ENCODE measurements at places on chromosomes 4 and X.
A peak's percentile ranks its signal among the peaks of the same experiment; 100 is the strongest.

GRCh38 chr4:155908187-155909139 lies 5.0 kb downstream of the TDO2 start:
- no peak for DNase-seq

- peak; percentile 69 for DNase-seq
Measured at GRCh38 chrX:40644821-40645358, 2.5 kb downstream of the CXorf38 start.

GRCh38 chrX:153734871-153735270 lies 10.2 kb downstream of the ABCD1 start:
- no peak for DNase-seq

DNA sequence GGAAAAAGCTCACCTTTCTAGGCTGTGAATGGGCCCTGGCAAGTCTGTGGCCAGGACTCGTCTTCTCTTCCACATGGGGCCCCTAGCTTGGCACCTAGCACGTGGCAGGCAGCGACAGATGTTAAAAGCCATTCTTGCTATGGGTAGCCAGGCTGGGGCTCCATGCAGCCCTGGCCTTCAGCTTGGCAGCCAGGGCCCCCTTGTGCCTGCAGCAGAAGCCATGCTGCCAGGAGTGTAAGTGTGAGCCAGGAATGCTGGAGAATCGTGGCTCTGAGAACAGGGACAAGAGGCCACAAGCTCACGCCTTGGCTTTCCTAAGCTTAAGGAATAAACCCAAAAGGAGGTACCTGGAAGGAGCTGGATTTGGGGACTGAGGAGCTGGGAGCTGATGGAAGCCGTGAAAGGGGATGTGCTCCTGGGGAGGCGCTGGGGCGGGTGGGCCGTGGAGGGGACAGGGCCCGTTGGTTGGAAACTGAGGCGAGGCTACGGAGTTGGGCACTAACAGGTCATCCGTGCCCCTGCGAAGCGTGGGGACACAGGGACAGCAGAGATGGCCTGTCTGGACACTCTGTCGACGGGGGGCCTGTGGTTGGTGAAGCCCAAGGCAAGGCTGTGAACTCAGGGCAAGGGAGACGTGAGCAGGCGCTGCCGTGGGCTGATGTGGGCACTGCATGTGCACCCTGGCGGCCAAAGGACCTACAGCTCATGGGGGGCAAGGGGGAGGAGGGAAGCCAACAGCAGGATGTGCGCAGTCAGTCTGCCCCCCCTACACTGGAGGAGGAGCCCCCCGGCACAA lies 895 bp upstream of the OPN1LW start:
- DNase-seq: no peak

GRCh38 chr4:89703829-89704590 lies 133.0 kb downstream of the SNCA start:
- DNase-seq: no peak

DNA sequence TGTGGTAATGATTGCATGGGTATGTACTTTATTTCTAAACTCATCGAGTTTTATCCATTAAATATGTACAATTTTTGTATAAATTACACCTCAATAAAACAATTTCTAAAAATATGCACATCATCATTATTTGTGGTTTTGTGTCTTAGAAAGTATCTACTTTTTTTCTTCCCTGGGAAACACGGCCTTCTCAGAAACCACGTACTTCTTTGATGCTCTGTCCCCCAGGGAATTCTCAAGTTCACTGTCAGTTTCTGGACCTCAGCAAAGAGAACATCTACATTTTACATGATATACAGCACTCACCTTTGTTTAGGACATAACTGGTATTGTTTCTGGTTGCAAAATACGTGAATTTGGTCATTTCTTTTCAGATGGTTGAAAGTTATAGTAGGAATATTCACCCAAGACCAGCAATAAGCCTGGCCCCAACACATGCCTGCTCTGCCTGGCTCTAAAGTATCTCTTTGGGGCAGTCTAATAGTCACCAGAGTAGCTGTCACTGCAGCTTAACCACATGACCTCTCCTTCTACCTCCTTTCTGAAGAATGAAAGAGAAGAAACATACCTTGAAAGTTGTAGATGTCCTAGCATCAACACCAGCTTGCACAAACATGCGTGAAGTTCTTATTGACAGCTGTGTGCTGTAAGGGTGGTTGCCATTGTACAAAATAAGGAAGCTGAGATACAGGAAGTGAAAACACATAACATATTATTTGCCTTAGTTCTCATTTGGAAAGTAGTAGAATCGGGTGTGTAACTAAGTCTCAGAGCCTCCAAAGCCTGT lies 48.4 kb upstream of the SPANXN4 start:
- peak; percentile 3 for DNase-seq

GRCh38 chr4:77047037-77047436 lies 28.8 kb downstream of the CCNI start:
- no peak for DNase-seq

DNA sequence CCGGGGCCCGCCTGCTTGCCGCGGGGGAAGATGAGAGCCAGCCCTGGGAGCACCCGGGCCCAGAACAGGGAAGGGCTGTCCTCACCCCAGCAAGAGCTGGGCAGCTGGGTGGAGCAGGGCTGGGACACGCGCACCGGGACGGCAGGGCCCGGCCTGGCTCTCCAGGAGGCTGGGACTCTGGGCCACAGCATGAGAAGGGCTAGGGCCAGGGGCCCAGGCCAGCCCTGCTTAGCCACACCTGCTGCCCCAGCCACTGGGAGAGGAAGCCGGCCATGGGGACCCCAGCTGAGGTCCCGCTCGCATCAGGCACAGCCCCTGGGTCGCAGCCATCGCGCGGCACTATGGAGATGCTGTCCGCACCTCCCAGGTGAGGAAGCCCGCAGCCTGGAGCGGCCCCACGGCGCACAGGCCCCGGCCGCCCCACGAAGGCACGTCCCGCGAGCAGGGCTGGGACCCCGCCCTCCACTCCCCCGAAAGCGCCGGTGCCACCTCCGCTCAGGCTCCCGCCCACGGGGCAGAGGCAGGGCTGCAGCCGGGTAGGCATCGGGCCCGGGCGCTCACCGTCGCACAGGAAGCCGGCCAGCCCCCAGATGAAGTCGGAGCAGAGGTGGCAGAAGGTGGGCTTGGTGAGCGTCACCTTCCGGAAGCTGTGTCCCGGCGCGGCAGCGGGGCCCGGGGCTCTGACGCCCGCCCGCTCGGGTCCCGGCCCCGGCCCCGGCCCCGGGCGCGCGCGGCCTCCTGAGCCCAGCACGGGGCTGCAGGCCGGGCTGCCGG lies 531 bp downstream of the DGKQ start:
- DNase-seq: peak; percentile 5

DNA sequence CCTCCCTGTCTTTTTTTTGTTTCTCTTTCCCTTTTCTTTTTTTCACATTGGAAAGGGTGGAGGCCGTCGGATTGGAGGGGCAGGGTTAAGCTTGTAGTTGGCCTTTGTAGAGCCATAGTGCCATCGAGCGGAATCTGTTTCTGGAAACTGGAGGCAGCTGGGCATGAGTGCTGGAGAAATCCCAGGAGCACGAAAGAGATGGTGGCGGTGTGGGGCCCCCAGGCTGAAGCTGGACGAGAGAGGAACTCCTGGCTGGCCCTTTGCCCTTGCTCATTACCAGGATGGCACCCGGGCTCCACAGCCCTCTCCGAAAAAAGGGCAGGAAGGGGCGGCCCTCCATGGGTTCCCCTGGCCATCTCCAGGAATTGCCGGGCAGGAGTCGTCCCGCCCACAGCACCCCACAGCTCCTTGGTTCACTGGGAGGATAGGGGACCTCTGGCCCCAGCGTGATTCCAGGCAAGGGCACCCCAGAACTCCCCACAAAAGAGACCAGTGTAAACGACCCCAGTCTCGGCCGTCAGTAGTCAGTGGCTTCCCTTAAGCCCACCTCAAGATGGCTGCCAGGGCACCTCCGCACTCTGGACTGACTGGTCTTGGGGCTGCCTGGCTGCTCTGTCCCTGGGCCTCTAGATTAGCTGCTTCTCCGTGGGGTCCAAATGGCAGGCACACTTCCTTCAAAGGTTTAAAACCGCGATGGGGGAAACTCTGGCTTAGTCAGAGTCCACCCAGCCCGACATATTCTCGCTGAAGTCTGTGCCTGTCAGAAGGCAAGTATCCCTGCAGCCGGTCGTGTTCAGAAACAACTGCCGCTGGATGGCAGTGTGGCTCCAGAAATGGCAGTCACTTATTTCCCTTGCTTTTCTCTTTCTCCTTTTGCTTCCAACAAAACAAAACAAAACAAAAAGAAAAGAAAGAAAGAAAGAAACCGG lies 74.1 kb downstream of the NBDY start:
- peak; percentile 30 for DNase-seq

DNA sequence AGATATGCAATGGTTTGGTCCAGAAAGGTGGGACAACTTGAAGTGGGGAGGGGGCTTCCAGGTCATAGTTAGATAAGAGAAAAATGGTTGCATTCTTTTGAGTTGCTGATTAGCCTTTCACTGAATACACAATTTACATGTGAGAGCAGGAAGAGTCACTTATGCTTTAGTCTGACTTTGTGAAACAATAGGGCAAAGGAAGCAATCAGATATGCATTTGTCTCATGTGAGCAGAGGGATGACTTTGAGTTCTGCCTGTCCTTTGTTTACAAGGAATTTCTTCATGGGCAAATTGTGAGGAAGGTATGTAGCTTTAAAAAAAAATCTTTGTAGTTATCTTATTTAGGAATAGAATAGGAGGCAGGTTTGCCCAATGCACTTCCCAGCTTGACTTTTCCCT lies 12.9 kb downstream of the SMIM9 start:
- DNase-seq: no peak

DNA sequence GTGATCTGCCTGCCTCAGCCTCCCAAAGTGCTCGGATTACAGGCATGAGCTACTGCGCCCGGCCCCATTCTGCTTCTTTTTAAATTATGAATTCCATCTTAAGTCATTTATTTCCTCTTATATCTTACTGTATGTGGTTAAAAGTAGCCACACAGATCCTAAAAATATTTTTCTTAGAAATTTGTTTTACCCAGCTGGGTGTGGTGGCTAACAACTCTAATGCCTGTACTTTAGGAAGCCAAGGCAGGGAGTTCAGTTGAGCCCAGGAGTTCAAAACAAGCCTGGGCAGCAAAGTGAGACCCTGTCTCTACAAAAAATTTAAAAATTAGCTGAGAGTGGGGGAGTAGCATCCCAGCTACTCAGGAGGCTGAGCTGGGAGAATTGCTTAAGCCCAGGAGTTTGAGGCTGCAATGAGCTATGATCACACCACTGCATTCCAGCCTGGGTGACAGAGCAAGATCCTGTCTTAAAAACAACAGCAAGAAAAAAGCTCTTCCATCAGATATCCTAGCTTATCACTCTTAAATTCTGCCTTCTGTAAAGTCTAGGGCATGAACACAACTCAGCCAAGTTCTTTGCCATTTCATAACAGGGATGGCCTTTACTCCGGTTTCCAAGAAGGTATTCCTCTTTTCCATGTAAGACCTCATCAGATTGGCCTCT lies 15.1 kb upstream of the AFF1 start:
- no peak for DNase-seq

DNA sequence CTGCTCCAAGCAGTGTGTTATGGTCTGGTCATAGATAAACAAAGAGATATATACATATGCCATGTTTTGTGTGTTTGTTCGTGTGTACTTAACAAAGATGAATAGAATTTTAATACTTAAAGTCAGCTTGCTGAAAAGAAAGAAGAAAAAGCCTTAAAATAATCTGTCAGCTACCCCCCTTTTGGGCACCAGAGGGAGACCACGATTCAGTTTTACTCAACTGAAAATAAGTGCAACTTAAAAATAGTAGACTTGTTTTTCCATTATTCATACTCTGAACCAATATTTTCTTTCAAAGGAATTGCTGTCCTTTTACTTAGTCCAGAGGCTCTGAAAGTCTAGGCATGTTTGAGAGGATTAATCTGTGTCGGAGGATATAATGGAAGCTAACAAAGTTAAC lies 181.7 kb upstream of the AGTR2 start:
- DNase-seq: no peak

DNA sequence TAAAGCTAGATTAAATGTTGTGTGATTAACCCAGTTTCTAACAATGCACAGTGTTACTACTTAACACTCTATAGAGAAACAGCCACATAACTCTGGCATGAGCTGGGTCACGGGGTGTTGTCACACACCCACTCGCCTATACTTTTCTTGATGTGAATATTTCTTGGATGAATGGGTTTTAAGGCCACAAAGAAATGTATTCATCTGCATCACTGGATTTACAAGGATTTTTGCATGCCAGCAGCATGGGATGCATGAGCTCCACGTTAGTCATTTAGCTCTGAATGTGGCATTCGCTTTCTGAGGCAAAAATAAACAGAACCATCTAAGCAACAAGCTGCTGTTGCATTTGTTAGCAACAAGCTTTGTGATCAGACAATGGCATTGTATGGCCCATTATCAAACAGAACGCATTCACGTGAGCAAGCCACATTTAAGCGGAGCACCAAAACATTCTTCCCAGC lies 89.7 kb downstream of the LRP2BP start:
- peak; percentile 90 for DNase-seq

DNA sequence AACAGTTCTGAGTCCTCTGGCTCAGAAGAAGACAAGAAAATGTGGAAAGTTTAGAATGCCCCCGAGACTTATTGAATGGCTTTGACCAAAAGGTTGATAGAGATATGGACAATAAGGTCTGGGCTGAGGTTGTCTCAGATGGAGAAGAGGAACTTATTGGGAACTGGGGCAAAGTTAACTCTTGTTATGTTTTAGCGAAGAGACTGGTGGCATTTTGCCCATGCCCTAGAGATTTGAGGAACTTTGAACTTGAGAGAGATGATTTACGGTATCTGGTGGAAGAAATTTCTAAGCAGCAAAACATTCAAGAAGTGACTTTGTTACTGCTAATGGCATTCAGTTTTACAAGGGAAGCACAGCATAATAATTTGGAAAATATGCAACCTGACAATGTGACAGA lies 1549.3 kb upstream of the ADGRL3 start:
- DNase-seq: no peak

- peak; percentile 21 for DNase-seq
Measured at GRCh38 chr4:153152501-153153338, 51.5 kb upstream of the TRIM2 start.

GRCh38 chr4:28317221-28317620 lies 1456.6 kb downstream of the STIM2 start:
- DNase-seq: peak; percentile 57

DNA sequence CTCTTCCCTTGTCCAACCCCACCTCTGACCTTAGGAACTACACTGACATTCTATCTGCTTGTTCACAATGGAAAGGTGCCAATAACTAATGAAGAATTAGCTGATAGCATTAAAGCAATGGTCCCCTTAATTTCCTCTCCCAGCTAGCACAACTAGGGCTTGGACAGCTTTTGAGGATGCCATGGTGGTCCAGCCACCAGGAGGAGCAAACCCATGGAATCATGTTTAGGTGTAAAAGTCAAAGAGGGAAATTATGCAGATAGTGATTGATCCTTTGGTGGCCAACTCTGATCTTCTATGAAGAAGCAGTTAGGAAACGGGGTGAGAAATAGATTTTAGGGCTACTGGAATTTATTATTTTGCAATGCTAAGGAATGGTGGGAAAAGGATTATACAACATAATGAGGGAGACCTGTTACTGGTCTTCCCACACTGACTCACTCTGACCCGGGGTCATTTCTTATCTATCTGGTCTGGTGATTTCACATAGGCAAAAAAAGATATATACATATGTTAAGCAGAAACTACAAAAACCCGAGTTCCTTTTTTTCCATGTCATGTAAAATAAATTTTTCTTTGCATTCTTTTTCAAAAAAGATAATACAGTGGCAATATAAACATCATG lies 45.8 kb upstream of the FBXW7 start:
- no peak for DNase-seq

GRCh38 chrX:129360175-129360574 lies 163.1 kb downstream of the SMARCA1 start:
- DNase-seq: peak; percentile 27

Data from fibroblast of upper back skin (primary cell).